ENCODE measurements at places on chromosomes 5 and 9.

- no peaks in the 10 kb centered on the region for H3K27me3 ChIP-seq
- no peak overlapping the region for H3K4me3 ChIP-seq
- no peak for DNase-seq
Observed at GRCh38 chr9:119934497-119934896, 565.3 kb upstream of the BRINP1 start.

- no peaks in the 10 kb centered on the region for H3K27me3 ChIP-seq
- no peak for DNase-seq
- H3K4me1 ChIP-seq: no peaks in the 10 kb centered on the region
- no peak overlapping the region for H3K27ac ChIP-seq
- no peak overlapping the region for H3K4me3 ChIP-seq
- H3K36me3 ChIP-seq: no peaks in the 10 kb centered on the region
Observed at GRCh38 chr9:22643541-22643940, 196.9 kb downstream of the DMRTA1 start.

GRCh38 chr5:69416180-69416579 lies 1.3 kb downstream of the MARVELD2 start:
- peaks cover 11% of the 10 kb centered on the region for H3K36me3 ChIP-seq
- no peaks in the 10 kb centered on the region for H3K4me1 ChIP-seq
- no peak overlapping the region for H3K27ac ChIP-seq
- no peak overlapping the region for H3K4me3 ChIP-seq
- DNase-seq: no peak
- no peaks in the 10 kb centered on the region for H3K27me3 ChIP-seq

- DNase-seq: no peak
- no peaks in the 10 kb centered on the region for H3K27me3 ChIP-seq
- H3K27ac ChIP-seq: no peak overlapping the region
- H3K4me3 ChIP-seq: no peak overlapping the region
Observed at GRCh38 chr9:120889606-120890271, 12.8 kb upstream of the PHF19 start.

DNA sequence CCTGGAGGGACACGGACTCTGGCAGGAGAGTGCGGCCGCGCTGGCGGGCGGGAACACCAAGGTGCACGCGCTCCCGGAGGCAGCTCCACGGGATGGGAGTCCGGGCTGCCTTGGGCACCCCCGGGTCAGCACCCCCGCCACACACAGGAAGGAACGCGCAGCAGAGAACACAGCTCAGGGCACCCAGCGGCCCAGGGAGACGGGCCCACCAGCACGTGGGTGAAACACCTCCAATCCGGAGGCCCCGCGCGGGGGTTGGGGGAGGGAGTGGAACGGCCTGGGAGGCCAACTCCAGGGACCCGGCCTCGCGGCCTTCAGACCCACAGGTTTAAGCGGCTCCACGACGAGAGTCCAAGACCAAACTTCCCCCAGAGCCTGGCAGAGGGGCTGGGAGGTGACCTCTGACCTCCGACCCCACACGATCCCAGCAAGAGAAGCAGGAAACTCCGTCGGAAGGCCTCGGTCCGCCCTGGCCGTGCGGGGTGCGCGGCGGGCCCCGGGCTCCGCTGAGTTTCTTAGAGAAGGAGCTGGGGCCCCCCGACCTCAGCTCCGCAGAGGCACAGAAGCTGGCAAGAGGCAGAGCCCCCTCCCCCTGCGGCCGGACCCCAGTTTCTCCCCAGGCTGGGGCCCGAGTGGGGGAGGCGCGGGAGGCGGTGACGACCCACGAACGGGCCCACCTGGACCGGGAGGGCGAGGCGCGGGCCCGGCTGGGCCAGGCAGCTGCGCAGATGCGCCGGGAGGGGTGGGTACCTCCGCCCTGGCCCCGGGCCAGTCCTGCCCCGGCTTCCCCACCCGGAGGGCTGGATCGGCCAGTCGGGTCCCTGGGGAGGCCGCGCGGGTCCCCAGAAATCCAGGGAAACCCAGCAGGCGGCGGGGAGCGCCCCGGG lies 851 bp downstream of the NACC2 start:
- H3K4me3 ChIP-seq: peak overlapping the region; percentile 73
- peaks cover 12% of the 10 kb centered on the region for H3K4me1 ChIP-seq
- peak; percentile 35 for DNase-seq
- peaks cover 6% of the 10 kb centered on the region for H3K36me3 ChIP-seq
- H3K27ac ChIP-seq: peak overlapping the region; percentile 90

DNA sequence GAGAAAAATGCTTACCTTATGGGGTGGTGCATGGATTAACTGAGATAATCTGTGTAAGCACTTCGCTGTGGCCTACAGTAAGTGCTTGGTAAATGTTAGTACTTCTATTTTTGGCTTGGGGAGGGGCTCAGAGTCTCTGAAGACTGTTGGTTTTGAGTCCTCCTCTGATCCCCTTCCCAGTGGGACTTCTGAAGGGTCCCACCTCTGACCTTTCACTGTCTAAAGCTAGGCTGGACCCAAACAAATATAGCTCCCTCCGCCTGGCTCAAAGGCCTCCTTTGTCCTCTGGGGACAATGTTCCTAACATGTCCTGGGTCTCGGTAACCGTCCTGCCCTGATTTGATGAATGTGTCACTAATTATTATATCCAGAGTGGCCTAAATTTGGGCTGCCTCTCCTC lies 34.8 kb downstream of the CAMK2A start:
- no peak overlapping the region for H3K27ac ChIP-seq
- no peaks in the 10 kb centered on the region for H3K4me1 ChIP-seq
- no peaks in the 10 kb centered on the region for H3K27me3 ChIP-seq

DNA sequence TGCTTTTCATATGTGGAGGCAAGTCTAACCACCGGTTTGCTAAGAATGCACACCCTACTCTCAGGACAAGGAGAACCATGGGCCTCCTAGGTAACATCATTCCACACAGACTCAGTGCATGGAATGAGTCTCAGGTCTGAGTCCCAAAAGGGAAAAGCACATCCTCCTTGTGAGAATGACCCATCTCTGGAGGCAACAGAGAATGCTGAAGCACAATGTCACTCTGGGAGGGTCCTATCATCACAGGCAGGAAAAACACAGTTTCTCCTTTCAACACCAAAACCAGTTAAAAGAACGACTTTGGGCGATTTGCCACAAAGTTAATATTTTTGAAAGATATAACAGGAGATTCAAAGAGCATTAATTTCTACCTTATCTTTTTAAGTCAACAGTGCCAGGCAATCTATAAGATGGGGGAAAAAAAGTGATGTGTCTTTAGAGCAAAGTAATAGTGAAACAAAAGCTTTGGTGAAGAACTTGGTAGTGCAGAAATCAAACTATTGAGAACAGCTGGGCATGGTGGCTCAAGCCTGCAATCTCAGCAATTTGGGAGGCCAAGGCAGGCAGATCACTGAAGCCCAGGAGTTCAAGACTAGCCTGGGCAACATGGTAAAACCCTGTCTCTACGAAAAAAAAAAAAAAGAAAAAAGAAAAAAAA lies 97.3 kb downstream of the OXCT1 start:
- H3K27me3 ChIP-seq: no peaks in the 10 kb centered on the region
- H3K27ac ChIP-seq: no peak overlapping the region
- H3K4me1 ChIP-seq: no peaks in the 10 kb centered on the region
- peaks cover 2% of the 10 kb centered on the region for H3K36me3 ChIP-seq
- DNase-seq: no peak

DNA sequence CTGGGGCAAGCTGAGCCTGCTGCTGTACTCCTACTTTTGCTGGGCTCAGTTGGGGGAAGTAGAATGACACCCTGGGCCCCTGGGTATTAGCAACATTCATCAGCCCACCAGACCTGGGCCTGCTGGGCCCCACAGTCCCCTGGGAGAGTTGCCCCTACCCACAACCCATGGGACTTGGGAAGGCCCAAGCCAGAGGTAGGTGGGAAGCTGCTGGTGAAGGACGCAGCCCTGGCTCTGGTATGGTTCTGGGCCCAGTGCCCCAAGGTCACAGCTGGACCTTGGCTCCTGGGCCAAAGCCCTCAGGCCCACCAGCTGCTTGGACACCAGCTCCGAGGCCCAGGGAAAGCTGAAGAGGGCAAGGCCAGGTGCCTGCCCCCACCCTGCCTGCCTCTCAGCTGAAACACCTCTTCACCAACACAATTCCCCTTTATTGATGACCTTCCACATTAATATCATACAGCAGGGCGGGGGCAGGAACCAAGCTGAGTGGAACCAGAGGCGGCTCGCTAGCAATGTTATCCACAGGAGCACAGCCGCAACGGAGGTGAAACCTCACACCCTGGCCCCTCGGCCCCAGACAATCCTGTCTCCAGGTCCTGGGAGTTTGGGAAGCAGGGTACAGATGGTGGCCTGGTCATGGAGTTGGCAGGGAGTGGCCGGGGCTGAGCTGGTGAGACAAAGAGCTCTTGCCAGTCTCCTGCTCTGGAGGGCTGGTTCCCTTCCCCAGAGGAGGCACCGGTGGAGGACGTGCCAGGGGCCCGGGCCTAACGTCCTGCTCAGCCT lies 13.7 kb downstream of the DOLPP1 start:
- H3K4me1 ChIP-seq: no peaks in the 10 kb centered on the region
- no peak overlapping the region for H3K4me3 ChIP-seq
- H3K27ac ChIP-seq: no peak overlapping the region
- no peaks in the 10 kb centered on the region for H3K36me3 ChIP-seq
- DNase-seq: no peak

DNA sequence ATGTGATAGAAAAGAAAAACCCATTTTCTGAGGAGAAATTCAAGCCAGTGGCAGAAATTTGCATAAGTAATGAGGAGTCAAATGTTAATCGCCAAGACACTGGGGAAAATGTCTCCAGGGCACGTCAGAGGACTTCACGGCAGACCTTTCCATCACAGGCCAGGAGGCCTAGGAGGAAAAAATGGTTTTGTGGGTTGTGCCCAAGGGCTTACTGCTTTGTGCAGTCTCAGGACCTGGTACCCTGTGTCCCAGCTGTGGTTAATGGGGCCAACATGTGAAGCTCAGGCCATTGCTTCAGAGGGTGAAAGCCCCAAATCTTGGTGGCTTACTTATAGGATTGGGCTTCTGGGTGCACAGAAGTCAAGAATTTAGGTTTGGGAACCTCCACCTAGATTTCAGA lies 54.8 kb upstream of the ADAMTS2 start:
- H3K27me3 ChIP-seq: no peaks in the 10 kb centered on the region
- H3K4me1 ChIP-seq: no peaks in the 10 kb centered on the region
- H3K36me3 ChIP-seq: no peaks in the 10 kb centered on the region

GRCh38 chr9:91500509-91501014 lies 76.9 kb upstream of the NFIL3 start:
- no peak overlapping the region for H3K27ac ChIP-seq
- H3K4me3 ChIP-seq: no peak overlapping the region
- H3K36me3 ChIP-seq: no peaks in the 10 kb centered on the region
- H3K4me1 ChIP-seq: no peaks in the 10 kb centered on the region
- H3K27me3 ChIP-seq: no peaks in the 10 kb centered on the region
- DNase-seq: no peak

DNA sequence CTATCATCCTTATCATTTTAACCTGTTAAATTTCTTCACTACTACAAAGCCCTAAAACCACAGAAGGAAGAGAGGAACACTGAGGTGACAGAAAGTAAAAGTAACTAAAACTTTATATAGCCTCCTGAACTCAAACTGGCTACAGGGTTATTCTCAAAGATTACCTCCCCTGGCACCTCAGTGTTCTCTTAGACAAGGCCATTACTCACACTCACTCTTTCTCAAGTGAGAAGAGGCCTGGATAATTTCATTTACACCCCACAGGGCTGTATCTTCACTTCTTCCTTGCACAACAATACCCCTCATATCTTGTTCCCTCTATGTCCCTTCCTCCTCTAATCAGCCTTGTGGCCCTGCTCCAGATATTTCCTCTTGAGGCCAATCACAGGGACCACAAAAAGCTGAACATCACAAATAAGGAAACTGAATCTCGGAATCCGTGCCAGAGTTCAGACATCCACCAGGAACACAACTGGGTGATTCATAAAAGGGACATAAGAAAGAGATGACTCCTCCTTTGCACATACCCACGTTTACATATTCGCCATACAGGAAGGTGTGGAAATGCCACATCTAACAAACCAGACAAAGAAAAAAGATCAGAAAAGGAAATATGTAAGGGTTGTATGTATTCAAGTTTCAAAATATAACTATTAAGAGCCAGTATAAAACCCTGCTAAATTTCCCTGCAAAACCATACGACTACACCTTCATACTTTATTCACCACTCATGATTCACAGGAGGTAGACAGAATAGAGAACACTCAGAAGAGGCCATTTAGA lies 1.7 kb upstream of the KLHL3 start:
- peaks cover 15% of the 10 kb centered on the region for H3K4me1 ChIP-seq
- no peaks in the 10 kb centered on the region for H3K27me3 ChIP-seq
- H3K27ac ChIP-seq: no peak overlapping the region
- H3K36me3 ChIP-seq: no peaks in the 10 kb centered on the region
- H3K4me3 ChIP-seq: no peak overlapping the region

GRCh38 chr5:152505442-152506042 lies 100.5 kb upstream of the NMUR2 start:
- H3K27ac ChIP-seq: no peak overlapping the region
- no peaks in the 10 kb centered on the region for H3K27me3 ChIP-seq
- H3K4me3 ChIP-seq: no peak overlapping the region
- no peaks in the 10 kb centered on the region for H3K36me3 ChIP-seq
- H3K4me1 ChIP-seq: no peaks in the 10 kb centered on the region

- H3K27me3 ChIP-seq: no peaks in the 10 kb centered on the region
- no peak for DNase-seq
- H3K4me3 ChIP-seq: no peak overlapping the region
- no peaks in the 10 kb centered on the region for H3K4me1 ChIP-seq
- no peak overlapping the region for H3K27ac ChIP-seq
Observed at GRCh38 chr5:138180183-138180782, 1.4 kb downstream of the KIF20A start.

GRCh38 chr9:125949703-125950460 lies 202.7 kb downstream of the PBX3 start:
- no peaks in the 10 kb centered on the region for H3K4me1 ChIP-seq
- H3K36me3 ChIP-seq: peaks cover 3% of the 10 kb centered on the region
- H3K4me3 ChIP-seq: no peak overlapping the region
- H3K27me3 ChIP-seq: no peaks in the 10 kb centered on the region

DNA sequence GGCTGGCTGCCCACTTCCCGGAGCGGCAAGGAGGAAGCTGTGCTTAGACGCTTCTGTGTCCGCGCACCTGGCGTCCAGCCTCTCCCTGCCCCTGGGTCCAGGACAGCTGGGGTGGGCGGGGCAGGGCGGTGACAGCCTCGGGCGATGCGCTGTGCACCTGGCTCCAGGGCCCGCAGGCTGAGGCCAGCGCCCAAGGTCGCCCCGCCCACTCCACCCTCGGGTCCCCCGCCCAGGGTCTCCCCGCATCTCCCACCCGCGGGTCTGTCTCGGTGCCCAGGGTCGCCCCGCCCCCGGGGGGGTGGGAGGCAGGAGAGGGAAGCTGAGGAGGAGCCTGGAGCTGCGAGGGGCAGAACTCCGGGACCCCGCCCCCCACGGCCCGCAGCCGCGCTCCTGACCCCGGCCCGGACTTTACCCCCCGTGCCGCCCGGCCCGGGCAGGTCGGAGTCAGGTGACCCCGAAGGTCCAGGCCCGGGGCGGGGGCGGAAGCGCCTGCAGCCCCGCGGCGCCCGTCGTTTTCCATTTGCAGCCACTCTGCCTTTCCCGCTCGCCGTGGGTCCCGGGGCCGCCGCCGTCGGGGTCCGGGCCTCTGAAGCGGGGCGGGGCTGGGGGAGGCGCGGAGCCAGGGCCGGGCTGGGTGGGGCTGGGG lies at the start of gene ENTPD8:
Gene ENTPD8, minus strand, starts transcription at position 69 of the 646 bp plus-strand sequence. CDS start 3,072 bp downstream, outside the sequence.
- no peaks in the 10 kb centered on the region for H3K36me3 ChIP-seq
- H3K27me3 ChIP-seq: no peaks in the 10 kb centered on the region
- peak within 1 kb of the TSS; percentile 5 for H3K4me3 ChIP-seq
- DNase-seq: peak; percentile 31
- H3K27ac ChIP-seq: no peak within 1 kb of the TSS
- H3K4me1 ChIP-seq: no peaks in the 10 kb centered on the region

Data from lung (tissue), 17 donors.